ENCODE measurements at places on chromosomes 12 and 14.

- no peak for DNase-seq
These were observed 10.1 kb downstream of the ZFYVE26 start for GRCh38 chr14:67806246-67806645.

DNA sequence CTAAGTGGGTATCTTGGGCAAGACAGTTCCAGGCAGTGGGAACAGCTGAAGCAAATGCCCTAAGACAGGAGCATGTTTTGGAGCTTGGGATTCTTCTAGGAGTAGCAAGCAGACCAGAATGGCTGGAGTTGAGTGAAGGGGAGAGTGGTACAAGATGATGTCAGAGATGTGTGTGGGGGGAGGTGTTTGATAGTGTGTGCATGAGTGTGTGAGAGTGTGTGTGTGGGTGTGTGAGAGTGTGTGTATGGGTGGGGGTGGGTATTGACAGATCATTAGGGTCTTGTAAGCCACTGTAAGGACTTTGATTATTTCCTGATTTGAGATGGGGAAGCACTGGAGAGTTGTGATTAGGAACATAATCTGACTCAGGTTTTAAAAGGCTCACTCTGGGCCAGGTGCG, 78.4 kb downstream of the TTC8 start:
- DNase-seq, result no peak

DNA sequence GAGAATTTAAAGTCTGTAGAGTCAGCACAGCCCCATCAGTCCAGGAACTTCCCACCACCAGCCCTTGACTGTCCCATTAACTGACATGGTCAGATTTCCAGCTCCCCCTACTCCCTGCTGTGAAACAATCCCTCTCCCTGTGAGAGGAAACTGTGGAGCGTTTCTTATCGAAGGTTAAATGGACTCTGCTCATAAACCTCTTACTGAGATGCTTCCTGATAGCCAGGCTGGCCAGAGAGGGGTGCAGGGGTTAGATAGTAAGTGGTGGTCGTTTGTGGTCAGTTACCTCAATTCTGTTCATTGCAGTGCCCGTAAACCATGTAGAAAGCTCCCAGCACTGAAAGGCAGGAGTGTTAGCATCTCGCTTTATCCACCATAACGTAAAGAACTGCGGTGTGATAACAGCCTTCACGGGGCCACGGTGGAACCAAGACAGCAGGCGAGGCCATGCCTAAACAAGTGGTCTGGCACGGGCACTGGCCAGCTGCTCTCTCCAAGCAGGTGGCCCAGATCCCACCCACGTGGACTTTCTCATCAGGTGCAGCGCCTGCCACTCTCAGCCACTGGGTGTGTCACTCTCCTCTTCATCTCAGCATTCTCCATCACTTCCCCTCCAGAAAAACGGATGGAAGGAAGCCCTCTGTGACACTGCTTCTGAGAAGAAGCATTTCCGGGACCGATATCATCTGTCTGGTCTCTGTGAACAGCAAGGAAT, 102.2 kb downstream of the FBXL14 start:
- DNase-seq, result no peak

- DNase-seq, result no peak
These were observed 66.9 kb upstream of the CLMN start for GRCh38 chr14:95386536-95387095.

DNA sequence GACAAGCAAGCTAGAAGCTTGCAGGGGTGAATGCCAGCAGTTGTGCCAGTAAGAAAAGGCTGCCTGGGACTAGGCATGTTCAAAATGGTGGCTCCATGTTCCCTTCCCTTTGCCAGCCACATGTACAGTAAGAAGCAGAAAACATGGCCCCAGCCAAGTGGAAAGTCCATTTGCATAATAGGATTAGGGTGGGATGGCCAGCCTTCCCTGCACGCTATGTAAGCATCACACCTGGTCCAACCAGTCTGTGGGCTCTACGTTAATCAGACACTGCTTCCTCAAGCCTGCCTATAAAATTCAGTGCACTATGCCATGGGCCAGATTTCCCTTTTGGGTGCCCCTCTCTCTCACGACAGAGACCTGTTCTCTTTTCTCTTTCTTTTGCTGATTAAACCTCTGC, 288.4 kb downstream of the GXYLT1 start:
- DNase-seq, result no peak

- no peak for DNase-seq
These were observed 3.7 kb downstream of the DEPDC4 start for GRCh38 chr12:100263131-100263530.

DNA sequence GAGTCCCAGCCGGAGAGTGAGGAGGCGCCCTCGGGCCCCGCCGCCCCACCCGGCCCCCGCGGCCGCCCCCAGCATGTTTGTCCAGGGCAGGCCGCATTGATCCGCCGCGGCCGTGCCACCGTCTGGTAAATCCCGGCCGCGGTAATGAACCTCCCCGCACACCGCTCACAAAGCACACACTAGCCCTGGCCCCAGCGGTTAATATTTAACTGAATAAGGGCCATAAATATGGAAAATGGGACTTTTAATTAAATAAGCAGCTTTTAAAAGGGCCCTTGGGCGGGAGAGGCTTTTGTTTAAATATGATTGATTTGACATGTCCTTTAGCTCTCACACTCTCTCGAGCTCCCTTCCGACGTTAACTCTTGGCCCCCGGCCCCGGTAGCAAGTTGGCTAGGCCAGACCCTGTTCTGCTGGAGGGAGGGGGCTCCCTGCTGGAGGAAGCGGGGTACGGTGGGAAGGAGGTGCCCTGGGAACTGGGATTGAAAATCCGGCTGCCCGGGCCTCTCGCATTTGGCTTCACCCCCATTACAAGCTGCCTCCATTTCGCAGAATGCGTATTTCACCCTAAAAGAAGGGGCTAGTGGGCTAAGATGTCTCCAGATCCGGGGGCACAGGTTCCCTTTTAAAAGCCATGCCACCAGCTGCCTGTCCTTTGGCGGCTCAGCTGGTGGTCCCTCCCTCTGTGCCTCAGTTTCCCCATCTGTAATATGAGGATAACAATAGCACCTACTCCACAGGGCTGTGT, 199.8 kb downstream of the RBM19 start:
- no peak for DNase-seq

- DNase-seq, result no peak
These were observed 647.1 kb upstream of the FLRT2 start for GRCh38 chr14:84882830-84883229.

- no peak for DNase-seq
These were observed 75.9 kb upstream of the GNG2 start for GRCh38 chr14:51784466-51784865.

All from glomerular endothelial cell (primary cell).